CD4-positive, alpha-beta T cell treated with Interleukin-21 for 1 hour (primary cell): ENCODE measurements at places on chromosomes 12 and 14.
A peak's percentile ranks its signal among the peaks of the same experiment; 100 is the strongest.

DNA sequence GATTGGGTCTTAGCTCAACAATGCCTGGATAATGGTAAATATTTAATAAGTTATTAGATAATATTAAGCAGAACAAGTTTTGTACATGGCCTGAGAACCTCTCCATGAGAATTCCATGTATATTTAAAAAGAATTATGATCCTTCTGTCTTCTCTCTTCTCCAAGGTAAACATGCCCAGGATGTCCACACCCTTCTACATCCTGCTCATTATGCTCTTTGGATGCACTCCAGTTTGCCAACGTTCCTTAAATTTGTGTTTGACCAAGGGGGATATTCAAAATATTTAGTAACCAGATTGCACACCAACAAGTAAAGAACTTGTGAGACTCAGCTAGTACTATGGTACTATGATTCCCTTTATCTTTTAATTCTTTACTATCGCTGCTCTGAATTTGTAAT lies 44.8 kb upstream of the ERGIC2 start:
- DNase-seq = no peak

DNA sequence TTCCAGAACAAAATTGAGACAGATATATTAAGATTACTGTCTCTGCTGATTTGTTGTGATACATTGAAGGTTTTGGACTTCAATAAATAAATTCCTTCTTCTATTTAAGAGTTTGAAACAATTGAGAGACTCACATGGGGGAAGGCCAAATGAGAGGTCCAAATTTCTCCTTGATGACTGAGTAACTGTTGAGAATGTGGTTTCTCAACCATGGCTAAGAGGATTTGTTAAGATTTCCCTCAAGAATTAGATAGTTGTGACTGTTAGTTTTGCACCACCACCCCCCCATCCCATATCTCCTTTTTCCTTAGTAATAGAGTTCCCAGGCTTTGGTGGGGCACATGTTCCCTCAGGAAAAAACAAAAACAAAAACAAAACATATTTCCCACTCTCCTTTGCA lies 47.7 kb upstream of the IGF1 start:
- DNase-seq = no peak

GRCh38 chr14:79016828-79017505 lies 846.8 kb downstream of the NRXN3 start:
- no peak for DNase-seq

GRCh38 chr12:90071996-90072395 lies 363.4 kb upstream of the ATP2B1 start:
- no peak for DNase-seq

GRCh38 chr14:50233166-50233950 lies 2.0 kb upstream of the SOS2 start:
- DNase-seq = peak; percentile 18

GRCh38 chr12:121653999-121654398 lies 15.5 kb downstream of the MORN3 start:
- no peak for DNase-seq

- no peak for DNase-seq
These were observed 462.3 kb upstream of the LRFN5 start for GRCh38 chr14:41144370-41144769.

GRCh38 chr12:64054079-64054520 lies 168.0 kb downstream of the KICS2 start:
- no peak for DNase-seq

- DNase-seq = no peak
These were observed 1419.9 kb upstream of the TMEM132C start for GRCh38 chr12:126847005-126847629.

DNA sequence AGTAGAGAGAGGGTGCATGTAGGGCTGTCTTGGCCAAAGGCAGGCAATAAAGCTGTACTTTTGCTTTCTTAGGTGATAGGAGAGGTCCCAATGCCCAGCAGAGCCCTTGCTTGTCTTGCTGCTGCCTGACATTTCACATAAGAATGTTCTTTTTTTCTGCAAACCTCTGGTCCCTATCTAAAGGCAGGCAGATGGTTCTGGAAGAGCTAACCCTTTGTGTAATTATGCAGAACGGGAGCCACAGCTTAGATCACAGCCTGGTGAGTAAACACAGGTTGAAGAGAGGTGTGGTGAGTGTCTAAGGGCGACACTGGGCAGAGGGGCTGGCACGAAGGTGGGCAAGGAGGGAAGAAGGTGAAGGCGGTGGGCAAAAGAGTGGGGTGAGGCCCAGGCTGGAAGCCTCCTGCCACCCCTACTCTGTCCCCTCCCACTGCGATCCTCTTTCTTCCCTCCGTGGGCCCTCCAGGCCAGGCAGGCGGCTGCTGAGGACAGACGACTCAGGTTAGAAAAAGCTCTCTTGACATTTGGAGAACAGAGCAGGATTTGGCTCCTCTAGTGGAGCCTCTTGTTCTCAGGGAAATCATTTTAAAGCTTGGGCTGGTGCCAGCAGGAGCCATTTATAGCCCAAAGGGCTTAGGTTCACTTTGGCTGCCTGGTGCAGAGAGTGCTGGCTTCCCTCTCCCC lies 42.8 kb downstream of the PRMT8 start:
- no peak for DNase-seq

- DNase-seq = no peak
These were observed 60.3 kb upstream of the NTF3 start for GRCh38 chr12:5371631-5372030.

- no peak for DNase-seq
These were observed 1204.8 kb downstream of the GALC start for GRCh38 chr14:86788224-86788623.

DNA sequence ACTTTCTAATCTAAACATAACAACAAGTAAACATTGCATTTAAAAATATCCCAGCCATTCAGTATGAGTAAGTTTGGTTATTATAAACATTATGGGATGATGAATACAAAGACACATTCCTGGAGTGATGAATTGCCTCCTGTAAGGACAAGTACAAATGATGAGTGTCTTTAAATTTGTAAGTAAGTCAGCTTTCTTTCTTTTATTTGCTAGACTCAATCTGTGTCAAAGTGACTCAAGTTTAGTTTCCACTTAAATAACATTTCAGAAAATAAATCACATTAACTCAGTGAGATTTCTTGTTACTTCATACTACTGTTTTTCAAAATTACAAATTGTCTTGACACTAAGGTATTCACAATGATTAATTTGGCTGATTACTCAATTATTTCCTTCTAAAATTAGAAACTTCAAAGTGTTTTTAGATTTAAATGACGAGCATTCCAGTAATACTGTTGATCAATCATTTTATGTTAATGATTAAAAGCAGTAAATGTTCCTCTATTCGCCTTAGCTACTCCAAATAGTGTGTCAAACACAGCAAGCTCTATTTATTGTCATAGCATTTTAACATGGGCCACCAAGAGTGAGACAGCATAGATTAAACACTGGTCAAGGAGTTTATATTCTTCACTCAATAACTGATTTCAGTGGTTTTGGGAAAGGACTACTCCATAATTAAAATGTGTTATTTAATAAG lies 658.0 kb upstream of the MDGA2 start:
- no peak for DNase-seq

GRCh38 chr12:113092607-113093408 lies 36.3 kb downstream of the DTX1 start:
- DNase-seq = no peak

GRCh38 chr12:93103154-93103553 lies 174.1 kb upstream of the EEA1 start:
- no peak for DNase-seq

GRCh38 chr14:74567646-74568379 lies 44.2 kb downstream of the LTBP2 start:
- no peak for DNase-seq
